ENCODE measurements at places on chromosomes 13 and 19.

DNA sequence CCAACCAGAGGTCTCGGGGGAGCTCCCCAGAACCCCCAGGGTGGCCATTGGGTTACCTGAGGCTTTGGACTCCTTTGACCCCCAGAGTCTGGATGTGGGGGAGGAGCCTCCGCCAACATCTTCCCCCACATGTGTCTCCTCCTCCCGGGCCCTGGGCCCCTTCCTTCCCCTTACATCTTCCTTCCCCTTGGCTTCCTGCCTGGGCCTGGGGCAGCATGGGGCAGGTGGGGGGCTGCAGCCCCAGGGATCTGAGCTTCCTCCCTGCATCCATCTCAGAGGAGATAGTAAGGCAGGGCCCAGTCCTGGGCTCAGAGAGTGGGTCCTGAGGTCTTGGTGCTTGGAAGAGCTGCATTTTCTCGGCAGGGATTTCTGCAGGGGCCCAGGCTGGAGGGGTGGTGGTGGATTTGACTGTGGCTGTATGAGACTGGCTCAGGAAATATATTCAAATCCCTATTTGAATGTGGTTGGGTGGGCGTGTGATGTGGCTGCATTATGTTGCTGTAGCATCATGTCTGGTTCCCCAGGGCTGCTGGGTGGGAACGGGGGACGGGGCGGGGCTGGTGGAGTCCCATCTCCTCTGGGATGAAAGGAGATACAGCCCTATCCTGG, 919 bp downstream of the VAV1 start:
- H3K27me3 ChIP-seq: no peaks in the 10 kb centered on the region
- H3K36me3 ChIP-seq: no peaks in the 10 kb centered on the region
- H3K4me1 ChIP-seq: no peaks in the 10 kb centered on the region
- no peak for DNase-seq
- no peak overlapping the region for H3K4me3 ChIP-seq
- no peak overlapping the region for H3K27ac ChIP-seq

GRCh38 chr13:76383676-76384461, 502.3 kb downstream of the KCTD12 start:
- H3K4me3 ChIP-seq: no peak overlapping the region
- H3K27ac ChIP-seq: no peak overlapping the region
- no peaks in the 10 kb centered on the region for H3K36me3 ChIP-seq
- no peaks in the 10 kb centered on the region for H3K27me3 ChIP-seq

GRCh38 chr19:37980419-37981170, 73.6 kb downstream of the SIPA1L3 start:
- H3K36me3 ChIP-seq: no peaks in the 10 kb centered on the region
- H3K4me3 ChIP-seq: no peak overlapping the region
- no peaks in the 10 kb centered on the region for H3K27me3 ChIP-seq
- H3K27ac ChIP-seq: no peak overlapping the region
- DNase-seq: no peak

DNA sequence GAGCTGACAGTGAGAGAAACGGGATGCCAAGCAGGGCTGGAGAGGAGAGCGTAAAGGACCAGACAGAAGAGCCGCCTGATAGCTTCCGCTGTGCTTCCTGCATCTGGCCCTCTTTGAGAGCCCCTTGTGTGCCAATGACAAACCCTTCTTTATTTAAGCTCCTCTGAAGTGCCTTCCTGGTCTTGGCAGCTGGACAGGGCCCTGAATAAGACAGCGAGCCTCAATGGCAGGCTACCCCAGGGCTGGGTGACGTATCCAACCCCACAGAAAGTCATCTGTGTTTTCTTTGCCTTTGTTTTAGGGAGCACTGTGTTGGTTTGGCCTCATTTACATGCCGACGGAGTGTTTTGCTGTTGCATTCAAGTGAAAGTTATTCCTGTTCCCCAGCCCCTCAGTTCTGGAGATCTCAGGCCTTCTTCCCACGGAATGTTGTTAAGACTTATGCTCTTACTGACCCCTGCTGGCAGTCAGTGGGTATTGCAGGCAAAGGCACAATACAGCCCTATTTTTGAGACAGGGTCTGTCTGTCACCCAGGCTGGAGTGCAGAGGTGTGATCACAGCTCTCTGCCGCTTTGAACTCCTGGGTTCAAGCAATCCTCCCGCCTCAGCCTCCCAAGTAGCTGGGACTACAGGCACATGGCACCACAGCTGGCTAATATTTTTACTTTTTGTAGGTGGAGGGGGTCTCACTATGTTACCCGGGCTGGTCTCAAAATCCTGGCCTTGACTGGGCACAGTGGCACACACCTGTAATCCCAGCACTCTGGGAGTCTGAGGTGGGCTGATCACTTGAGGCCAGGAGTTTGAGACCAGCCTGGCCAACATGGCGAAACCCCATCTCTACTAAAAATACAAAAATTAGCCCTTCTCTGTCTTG, 16.8 kb downstream of the CCL25 start:
- H3K27ac ChIP-seq: no peak overlapping the region
- DNase-seq: peak; percentile 82
- H3K27me3 ChIP-seq: no peaks in the 10 kb centered on the region
- no peaks in the 10 kb centered on the region for H3K36me3 ChIP-seq
- no peak overlapping the region for H3K4me3 ChIP-seq
- no peaks in the 10 kb centered on the region for H3K4me1 ChIP-seq

DNA sequence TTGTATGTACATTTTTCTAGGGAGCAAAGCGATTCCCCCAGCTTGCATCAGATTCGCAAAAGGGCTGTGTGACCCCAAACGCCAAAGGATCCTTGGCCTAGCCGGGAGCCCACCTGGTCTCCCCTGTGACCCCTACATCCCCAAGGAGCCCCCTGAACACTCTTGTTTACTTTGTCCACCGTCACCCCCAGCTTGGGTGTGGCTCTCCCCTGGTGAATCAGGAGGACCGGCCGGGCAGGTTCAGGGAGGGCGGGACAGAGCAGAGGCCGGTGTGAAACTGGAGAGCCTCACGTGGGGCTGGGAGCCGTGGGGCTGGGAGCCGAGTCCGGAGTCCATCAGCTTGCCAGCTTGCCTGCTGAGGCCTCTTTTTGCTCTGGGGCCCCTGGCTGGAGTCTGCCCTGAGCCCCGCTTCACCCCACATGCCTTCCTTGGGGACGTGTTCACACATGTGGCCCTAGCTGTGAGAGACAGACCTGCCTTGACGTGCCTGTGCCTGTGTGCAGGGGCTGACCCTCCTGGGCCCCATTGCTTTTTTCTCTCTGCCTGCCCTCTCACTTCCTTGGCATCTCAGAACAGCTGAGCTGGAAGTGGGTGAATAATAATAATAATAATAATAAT, 2.0 kb downstream of the ITPKC start:
- no peaks in the 10 kb centered on the region for H3K27me3 ChIP-seq
- H3K36me3 ChIP-seq: no peaks in the 10 kb centered on the region
- peaks cover 6% of the 10 kb centered on the region for H3K4me1 ChIP-seq

GRCh38 chr19:27792576-27793127, 1420.3 kb downstream of the UQCRFS1 start:
- no peak for DNase-seq
- H3K27ac ChIP-seq: peak overlapping the region; percentile 45
- peak overlapping the region; percentile 89 for H3K4me3 ChIP-seq
- no peaks in the 10 kb centered on the region for H3K27me3 ChIP-seq
- peaks cover 3% of the 10 kb centered on the region for H3K4me1 ChIP-seq

- no peaks in the 10 kb centered on the region for H3K4me1 ChIP-seq
- no peak for DNase-seq
- H3K27me3 ChIP-seq: no peaks in the 10 kb centered on the region
- no peak overlapping the region for H3K4me3 ChIP-seq
- peaks cover 13% of the 10 kb centered on the region for H3K36me3 ChIP-seq
Observed at GRCh38 chr19:8821748-8822241, 10.3 kb downstream of the ZNF558 start.

GRCh38 chr13:94620286-94620896, 18.7 kb downstream of the GPR180 start:
- H3K27ac ChIP-seq: no peak overlapping the region
- no peak overlapping the region for H3K4me3 ChIP-seq
- no peaks in the 10 kb centered on the region for H3K27me3 ChIP-seq
- no peaks in the 10 kb centered on the region for H3K36me3 ChIP-seq
- peak; percentile 57 for DNase-seq

Measured in mesendoderm (in vitro differentiated cells).